ENCODE measurements at places on chromosomes 5 and 9.
A peak's percentile ranks its signal among the peaks of the same experiment; 100 is the strongest.

DNA sequence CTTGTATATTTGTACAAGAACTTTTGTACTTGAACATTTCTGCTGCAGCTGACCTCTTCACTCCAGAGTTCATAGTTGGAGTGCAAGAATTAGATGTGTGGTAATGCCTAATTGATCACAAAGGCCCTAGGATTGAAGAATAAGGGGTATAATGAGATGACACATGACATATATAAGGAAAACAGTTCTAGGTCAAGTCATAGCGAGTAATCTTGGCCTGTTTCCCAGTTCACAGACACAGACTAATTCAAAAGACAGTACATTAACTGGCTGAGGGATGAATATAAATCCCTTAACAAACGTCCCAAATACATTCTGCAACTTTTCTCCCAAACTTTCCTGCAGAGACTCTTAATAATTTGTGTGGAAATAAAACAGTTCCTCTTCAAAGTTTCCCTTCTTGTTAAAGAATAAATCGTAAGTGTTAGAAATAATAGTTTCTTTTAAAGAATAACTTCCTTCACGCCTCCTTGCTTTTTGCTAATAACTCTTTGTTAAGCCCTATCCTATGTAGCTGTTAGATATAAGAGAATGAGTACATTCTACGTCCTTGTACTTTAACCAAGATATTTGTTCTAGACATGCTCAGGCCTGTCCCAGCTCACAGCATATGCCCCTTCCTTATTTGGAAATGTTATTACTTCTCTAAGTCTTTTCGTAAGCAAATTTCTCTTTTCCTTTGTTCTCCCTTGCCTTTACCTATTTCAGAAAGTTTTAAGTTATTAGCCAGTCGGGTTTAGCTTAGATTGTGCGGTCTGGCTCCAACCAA, 556.4 kb upstream of the CTNND2 start:
- no peak for DNase-seq

DNA sequence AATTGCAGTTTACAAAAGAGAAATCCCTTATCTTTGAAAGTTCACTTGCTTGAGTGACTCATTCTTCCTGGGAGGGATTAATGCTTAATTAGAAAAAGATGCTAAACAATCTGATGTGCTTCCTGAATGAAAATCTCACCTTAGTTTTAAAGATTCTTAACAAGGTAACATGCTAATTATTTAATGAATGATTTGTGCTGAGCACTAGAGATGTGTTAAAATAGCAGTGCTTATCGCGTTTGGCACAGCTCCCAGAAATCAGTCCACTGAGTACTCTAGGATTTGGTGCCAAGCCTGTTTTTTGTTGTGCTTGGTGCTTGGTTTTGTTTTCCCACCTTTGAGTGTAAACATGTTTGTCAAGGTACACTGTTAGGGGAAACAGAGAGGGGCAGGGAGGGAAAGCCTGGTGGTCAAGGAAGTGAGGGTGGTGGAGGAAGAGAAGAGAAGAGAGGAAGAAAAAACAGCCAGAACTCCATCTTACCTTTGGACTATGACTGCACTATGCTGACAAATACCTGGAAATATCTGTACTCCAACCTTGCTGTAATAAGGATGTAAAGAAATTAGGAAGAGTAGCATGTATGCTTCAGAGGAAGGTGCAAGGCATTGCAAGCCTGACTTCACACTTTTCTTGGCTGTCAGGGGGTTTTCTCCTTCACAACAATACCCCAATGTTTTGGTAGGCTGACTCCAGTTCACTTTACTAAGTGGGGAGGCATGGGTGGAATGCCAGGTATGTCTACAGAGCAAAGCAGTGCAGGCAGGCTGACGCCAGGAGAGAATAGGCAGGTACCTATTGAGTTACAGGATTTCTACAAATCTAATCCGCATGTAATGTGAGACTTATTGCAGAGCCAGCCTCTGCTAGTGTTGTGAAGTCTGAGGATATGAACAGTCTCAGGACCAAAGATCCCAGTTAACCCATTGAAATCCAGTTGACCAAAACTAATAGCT, 157.2 kb upstream of the ISL1 start:
- DNase-seq = no peak

- no peak for DNase-seq
Measured at GRCh38 chr5:6395621-6396020, 17.3 kb upstream of the MED10 start.

DNA sequence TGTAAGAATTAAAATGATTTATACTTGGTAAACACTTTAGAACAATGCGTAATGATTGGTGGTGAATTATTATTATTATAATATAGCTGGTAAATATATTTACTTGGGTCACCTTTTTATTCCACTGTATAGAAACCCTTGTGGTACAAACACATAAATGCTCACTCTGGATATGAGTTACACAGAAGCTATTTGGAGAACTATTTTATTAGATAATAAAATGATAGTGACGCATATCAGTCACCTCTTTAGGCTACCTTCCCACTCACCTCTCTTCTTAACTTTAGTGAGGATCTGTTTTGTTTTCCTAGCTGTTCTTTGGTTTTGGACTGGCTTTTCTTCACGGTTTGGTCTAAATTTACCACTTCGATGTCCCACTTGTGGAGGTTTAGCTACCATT, 537.8 kb upstream of the DAP start:
- DNase-seq = no peak

DNA sequence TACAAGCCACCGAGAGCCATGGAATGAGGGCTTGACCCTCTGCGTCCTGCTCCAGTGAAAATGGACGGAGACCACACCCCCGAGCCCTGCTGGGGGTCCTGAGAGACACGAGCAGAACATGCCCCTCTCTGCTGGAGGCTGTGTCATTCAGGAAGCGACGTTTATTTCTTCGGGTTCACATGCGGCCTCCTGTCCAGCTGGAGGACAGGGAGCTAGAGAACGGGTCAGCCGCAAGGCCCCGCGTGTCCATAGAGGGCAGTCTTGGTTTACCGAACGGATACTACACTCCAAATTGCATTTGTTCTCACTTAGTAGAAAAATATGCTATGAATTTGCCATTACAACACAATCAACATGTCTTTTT, 36.1 kb downstream of the MRPL36 start:
- DNase-seq = no peak

DNA sequence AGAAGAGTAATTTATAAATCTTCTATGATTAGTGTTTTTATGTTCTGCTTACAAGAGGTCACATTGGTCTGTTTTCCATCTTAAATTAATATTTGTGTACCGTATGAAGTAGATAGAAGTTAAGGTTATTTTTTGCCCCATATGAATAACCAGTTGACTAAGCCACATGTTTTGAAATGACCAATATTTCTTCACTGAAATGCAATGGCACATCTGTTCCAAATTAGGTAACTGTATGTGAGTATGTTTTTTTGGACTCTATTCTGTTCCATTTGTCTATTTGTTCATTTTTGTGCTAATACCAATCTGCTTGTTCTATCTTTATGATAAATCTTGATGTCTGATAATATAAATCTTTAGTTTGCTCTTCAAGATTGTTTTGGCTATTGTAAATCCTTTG, 17.7 kb downstream of the JAK2 start:
- DNase-seq = no peak

- no peak for DNase-seq
Measured at GRCh38 chr5:74116266-74116665, 490.3 kb downstream of the ARHGEF28 start.

GRCh38 chr5:67206929-67207328, 10.3 kb upstream of the CD180 start:
- peak; percentile 95 for DNase-seq

DNA sequence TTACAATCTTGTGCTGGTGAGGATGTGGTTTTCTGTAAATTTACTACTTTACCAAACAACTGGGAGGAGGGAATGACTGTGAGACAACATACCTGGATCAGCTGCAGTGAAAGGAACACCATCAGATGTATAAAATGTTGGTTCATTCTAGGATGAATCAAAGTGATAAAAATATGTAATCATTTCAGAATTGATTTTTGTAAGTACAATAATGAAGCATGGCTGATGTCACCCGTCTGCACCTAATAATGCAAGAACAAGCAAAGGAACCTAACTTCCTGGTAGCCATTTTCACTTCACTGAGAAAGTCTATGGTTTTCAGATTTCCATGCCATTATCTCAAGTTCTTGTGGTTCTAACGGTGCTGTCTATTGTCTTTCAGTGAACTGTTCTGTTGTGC, 18.7 kb upstream of the C5orf34 start:
- DNase-seq = no peak

- no peak for DNase-seq
Measured at GRCh38 chr5:171841984-171842776, 56.6 kb downstream of the SMIM23 start.

DNA sequence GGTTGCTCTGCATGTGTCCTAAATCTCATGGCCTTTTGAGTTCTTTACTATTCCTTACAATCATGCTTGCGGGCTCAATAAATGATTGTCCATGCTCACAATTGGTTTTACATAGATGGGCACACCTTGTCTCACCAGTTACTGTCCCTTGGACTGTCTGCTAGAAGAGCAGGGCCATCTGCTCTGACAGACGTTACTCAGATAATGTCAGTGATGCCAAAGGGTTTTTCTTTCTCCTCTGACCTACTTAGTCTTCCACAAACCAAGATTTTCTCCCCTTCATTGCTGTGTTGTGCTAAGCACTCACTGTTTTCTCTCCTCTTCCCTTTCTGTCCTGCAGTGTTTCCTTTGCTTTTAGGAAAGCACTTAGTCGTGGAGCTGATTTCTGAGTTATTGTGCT, 562.3 kb downstream of the KIF4B start:
- no peak for DNase-seq

GRCh38 chr9:137621131-137621757, 2.4 kb downstream of the EHMT1 start:
- DNase-seq = no peak

DNA sequence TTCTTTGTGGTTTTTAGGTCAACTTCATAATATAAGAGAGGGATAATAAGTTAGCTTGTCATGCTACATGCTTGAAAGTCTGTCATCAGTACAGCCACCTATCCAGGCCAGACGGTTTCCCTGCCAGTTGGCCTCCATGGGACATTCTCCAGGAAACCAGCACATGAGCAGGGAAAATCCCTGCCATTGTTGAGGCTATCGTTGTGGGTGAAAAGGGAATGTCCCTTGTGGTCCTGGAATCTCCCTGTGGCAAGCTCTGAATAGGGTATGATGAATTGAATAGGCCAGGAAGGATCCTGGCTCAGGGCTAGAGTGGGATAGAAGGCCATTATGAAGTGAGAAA, 12.3 kb downstream of the F2RL1 start:
- no peak for DNase-seq

DNA sequence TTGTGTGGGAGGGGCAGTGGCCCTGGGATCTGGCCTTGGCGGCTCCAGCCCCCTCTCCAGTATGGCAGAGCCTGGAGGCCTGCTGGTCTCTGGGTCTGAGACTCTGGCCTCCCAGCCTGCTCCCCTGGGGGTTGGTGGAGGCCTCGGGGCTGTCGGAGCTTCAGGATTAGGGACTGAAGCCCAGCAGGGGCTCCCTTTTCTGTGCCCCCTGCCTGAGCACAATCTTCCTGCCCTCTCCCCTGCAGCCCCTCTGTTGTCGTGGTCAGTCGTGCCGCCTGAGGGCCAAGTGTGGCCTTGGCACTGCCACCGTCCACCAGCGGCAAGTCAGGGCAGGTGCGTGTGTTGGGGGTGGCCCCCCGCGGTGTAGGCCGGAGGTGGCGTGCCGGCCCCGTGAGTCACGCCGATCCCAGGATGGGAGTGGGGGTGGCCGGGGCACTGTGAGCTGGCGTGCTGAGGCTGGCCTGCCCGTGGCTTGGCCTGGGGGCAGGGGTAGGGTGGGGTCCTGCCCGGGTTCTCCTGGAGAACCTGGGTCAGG, 53.6 kb downstream of the RXRA start:
- no peak for DNase-seq

GRCh38 chr5:61030163-61030482, 85.1 kb downstream of the NDUFAF2 start:
- no peak for DNase-seq

GRCh38 chr5:91976451-91976850, 593.3 kb upstream of the ARRDC3 start:
- no peak for DNase-seq

- no peak for DNase-seq
Measured at GRCh38 chr9:137307255-137308056, 5.4 kb upstream of the NRARP start.

DNA sequence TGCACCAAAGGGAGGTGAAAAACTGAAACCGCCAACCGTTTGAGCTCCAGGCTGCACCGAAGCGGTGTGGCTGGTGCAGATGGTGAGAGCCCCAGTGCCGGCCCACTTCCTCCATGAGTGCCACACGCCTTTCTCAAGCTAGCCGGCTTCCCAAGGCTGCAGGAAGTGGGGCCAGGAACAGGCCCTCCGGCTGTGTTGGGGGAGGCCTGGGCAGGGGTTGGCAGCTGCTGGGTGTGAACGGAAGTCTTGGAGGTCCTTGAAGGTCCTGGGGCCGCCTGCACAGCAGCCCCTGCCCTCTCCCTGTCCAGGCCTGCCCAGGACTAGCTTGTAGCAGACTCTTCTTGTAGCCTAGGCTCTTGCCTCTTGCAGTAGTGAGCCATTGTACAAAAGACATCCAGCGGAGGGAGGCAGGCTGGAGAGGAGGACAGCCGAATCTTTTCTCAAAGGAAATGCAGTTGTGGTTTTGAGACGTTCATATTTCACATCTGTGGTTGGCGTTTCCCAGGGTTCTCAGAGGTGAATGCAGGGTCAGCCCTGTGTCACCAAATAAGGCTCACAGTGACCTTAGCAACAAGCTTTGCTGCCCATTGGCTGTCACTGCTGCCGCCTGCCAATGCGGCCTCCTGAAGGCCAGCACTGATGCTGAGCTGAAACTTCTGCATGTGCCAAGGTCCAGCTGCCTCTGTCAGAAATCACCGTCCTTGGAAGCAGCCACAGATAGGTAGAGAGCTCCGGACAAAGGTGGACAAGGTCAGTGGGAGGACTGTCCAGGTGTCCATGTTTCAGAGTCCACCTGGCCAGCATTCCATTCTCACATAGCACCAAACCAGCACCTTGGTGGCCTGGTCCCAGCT, 23.9 kb downstream of the IRF1 start:
- DNase-seq = peak; percentile 98

GRCh38 chr9:124122321-124122720, 110.8 kb downstream of the LHX2 start:
- DNase-seq = no peak

GRCh38 chr5:179793468-179794139, at the start of gene LTC4S:
LTC4S (plus strand) TSS chr5:179793986; CDS start chr5:179794081, 95 bp downstream.
- peak; percentile 60 for DNase-seq

GRCh38 chr9:75142202-75142601, 53.9 kb downstream of the OSTF1 start:
- DNase-seq = no peak

DNA sequence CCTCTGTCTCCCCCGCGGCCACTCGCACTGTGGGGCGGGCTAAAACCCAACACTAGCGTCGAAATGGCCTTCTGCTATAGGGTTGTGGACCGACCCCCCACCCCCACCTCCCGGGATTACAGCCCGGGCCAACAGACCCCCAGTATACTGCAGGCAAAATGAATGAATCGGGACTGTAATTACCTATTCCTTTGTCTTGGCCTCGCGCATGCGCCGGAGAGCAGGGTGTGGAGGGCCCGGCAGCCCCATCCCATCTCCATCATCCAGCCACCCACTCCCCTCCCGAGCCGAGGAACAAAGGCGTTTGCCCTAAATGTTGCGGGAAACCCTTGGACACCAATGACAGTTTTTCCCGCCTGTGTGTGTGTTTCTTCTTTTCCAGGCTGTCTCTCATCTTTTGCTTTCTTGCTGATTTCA, 1.6 kb downstream of the BASP1 start:
- no peak for DNase-seq

- no peak for DNase-seq
Measured at GRCh38 chr5:82720213-82721086, 356.7 kb downstream of the TMEM167A start.

- no peak for DNase-seq
Measured at GRCh38 chr5:1549475-1550030, 25.8 kb upstream of the LPCAT1 start.

GRCh38 chr5:2537378-2538145, 213.9 kb downstream of the IRX2 start:
- DNase-seq = no peak
